ENCODE measurements at places on chromosomes 3 and 15.

GRCh38 chr3:59131016-59131766 is 81.4 kb upstream of the CFAP20DC start:
- DNase-seq: no peak

DNA sequence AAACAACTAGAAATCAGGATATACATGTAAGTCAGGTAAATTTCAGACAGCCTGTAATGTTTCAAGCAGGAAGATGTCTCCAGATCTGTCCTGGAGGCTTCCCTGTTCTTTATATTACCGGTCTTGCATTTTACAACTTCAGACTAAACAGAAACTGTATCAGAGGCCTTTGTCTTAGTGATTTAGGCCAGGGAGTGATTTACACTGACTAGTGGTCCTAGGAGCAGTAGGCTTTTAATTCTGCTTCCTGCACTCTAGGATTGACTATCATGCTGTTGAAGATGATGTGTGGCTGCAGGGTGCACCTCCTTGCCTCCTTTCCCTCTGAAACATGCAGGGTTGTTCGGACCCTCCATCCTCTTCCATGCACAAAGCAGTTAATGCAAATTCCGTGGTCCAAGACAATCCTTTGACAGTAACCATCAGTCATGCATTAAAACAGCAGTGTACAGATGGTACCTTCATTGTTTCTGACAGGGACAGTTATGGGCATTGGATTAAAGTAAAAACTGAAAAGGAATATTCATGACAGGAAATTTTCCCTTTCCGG is 27.6 kb downstream of the CHRNA7 start:
- no peak for DNase-seq

DNA sequence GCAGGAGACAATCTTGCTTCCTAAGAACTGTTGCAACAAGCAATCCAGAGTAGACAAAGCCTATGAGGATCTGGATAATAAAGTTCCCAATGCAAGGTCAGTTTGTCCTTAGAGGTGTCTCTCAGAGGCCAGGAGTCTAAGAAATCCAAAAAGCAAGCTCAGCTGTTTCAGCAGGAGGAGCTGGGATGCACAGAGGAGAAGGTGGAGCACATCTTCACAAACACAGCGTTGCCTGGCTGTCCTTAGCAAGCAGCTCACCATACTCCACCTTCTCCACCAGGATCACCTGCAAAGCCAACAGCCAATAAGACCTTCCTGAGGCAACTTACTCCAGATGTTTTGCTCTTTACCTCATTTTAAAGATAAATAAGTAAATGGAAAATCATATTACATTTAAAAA is 365 bp downstream of the ZBED2 start:
- no peak for DNase-seq

- DNase-seq: no peak
These were observed 16.0 kb upstream of the CPEB1 start for GRCh38 chr15:82663186-82663600.

DNA sequence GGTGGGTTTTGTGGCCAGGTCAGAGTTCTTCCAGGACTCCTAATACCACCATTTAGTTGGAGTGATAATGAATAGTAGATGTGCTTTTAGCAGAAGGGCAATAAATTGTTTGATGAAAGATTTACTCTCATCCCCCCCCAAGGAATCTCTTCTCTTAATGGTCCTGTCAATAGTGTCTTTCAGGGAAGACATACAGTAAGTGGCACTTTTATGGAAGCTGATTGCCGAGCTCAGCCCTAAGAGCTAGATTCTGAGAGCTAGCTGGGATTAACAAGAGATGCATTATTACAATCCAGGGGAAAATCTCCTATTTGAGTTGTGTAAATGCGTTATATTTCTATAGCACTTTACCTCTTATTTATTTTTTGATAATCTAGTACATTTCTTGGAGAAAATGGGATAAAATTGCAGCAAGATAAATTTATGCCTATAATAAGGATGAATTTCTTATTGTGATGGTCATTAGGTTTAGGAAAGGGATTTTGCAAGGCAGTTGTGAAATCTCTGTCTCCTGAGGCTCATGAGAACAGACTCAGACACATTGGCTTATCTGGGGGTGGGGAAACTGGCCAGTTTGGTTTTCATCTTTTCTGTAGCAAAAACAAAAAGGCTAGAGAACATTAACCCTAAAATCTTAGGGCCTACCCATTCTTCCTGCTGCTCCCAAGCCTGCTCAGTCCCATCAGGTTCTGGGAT is 41.6 kb upstream of the CLSTN2 start:
- no peak for DNase-seq

DNA sequence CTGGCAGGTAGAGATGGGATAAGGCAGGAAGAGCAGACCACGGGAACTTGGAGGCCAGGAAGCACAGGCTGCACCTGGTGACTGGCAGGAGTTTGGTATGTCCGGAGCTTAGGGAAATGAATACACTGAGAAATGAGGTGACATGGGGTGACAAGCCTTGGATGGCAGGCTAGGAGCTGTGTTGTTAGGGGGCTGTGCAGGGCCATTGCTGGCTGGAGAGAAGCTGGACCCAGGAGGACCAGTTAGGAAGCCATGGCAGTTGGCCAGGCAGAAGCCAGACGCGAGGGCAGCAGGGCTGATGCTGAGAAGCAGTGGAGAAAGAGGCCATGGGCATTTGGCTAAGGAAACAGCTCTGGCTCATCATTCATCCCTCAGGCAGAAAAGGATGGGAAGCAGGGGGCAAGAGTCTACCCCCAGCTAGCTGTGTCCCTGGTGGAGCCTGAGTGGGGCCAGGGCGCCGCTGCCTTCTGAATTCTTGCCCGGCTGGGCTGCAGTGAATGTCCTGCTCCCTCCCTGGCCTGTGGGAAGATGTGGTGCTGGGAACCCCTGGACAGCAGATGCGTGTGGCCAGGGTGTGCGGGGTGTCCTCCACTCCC is 255.8 kb downstream of the FAM43A start:
- no peak for DNase-seq

GRCh38 chr3:13064159-13064868 is 8.9 kb downstream of the IQSEC1 start:
- DNase-seq: no peak

DNA sequence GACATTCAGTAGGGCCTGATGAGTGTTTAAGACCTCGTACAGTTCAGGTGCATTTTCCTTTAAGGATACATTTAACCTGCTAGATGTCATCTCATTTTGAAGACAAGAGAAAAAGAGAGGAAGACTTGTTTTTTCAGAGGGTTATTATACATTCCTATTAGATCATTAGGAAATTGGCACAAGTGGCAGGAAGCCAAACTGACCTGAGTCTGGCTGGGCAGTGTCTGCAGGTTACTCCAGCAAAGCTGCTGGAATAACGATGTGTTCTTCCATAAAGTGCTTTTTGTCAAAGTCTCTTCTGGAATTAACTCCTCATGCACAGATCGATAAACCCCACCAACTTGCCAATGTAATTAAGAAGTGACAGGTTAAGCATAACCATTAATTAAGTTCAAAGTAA is 396.4 kb upstream of the TPRG1 start:
- no peak for DNase-seq

GRCh38 chr15:89599021-89599420 is 23.8 kb downstream of the TICRR start:
- no peak for DNase-seq

DNA sequence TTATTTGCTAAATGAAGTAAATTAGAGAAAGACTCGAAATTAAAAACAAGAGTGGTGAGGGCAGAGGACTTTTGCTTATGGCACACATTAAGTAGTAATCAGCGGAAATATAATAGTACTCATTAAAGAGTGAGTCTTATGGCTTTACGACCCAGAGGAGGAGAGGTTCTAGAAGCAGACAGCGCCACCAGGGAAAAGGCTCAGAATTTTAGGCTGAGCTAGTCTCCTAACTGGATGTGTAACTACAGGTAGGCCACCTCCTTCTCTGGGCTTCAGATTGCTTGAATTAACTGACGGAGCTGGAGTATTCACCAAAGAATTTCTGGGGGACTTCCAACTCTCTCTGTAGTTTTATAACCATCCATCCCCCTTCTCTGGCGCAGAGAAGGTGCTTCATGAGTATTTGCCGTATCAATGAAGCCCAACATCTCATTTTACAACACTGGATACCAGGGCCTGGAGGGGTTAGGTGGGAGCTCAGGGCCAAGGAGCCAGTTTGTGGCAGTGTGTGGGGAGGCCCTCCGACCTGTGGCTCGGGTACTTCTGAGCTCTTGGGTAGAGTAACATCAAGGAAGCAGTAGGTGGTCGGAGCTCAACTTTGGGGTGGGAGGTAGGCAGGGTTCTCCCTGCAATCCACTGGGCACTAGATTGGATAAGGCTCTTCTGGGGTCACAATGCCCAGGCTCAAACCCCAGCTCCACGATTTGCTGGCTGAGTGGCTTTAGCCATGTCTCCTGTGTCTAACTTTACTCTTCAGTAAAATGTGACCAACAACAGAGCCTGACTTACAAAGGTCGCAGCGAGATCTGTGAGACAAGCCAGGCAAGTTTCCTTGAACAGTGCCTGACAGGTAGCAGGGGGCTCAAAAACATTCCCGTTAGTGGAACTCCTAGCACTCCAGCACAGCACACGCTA is 1.1 kb downstream of the CHCHD4 start:
- no peak for DNase-seq

- no peak for DNase-seq
These were observed 451.6 kb upstream of the TPRG1 start for GRCh38 chr3:188720215-188720614.

DNA sequence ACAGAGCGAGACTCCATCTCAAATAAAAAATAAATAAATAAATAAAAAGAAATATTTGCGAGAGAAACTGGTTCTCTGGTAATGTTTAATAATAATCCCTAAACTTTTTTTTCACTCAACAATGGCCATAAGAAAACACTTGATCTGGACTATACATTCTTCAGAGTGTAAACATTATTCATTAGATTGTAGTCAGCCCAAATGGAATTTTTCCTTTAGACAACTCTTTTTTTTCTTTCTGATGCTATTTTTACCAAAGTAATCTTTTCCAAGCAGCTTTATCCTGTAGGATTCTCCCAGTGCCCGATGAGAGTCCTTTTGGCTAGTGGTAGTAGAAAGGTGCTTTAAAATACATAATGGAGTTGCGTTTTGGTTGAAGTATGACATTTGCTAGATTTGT is 90.4 kb downstream of the NEDD4 start:
- no peak for DNase-seq

DNA sequence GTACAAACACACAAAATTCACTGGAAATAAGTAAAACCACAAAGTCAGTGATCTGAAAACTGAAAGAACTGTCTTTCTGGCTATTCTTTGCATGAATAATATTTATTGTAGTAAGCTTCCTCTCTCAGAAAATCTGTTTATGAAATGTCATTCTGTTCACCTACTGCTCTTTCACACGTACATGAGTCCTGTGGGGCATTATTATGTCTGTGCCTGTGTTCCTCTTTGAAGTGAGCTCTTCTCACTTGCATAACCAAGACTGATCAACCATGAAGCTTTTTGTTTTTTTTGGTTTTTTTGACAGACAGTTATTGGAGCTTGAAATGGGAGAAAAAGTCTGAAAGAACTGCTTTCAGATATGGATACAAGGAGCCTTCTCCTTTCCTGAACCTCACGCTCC is 195.8 kb downstream of the PLCH1 start:
- no peak for DNase-seq

GRCh38 chr3:145144361-145144760 is 1016.6 kb downstream of the PLOD2 start:
- no peak for DNase-seq

- no peak for DNase-seq
These were observed 166.2 kb upstream of the TBC1D5 start for GRCh38 chr3:17908399-17909191.

DNA sequence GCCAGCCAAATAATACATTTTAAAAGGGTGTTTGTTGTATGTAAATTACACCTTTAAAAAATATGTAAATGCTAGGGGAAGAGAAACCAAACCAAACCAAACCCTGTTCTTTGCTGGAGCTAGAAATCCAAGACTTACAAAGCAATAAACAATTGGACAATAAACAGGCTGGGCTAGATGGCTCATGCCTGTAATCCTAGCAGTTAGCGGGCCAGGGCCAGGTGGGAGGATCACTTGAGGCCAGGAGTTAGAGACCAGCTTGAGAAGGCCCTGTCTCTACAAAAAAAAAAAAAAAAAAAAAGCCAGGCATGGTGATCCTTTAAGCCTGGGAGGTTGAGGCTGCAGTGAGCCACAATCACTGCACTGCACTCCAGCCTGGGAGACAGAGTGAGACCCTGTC is 12.5 kb downstream of the STOML1 start:
- no peak for DNase-seq

- no peak for DNase-seq
These were observed 45.1 kb downstream of the HMCES start for GRCh38 chr3:129323651-129324294.

- no peak for DNase-seq
These were observed 69.9 kb downstream of the NSUN3 start for GRCh38 chr3:94132777-94133176.
